ENCODE measurements at places on chromosomes 6 and 20. TPM values are rescaled to one million over a fixed set of nuclear protein-coding genes. Genes with fewer than 3 reads are reported as not detected.
A peak's percentile ranks its signal among the peaks of the same experiment; 100 is the strongest.

The GSTA1 gene
- 1.6 TPM for total RNA-seq

DNA sequence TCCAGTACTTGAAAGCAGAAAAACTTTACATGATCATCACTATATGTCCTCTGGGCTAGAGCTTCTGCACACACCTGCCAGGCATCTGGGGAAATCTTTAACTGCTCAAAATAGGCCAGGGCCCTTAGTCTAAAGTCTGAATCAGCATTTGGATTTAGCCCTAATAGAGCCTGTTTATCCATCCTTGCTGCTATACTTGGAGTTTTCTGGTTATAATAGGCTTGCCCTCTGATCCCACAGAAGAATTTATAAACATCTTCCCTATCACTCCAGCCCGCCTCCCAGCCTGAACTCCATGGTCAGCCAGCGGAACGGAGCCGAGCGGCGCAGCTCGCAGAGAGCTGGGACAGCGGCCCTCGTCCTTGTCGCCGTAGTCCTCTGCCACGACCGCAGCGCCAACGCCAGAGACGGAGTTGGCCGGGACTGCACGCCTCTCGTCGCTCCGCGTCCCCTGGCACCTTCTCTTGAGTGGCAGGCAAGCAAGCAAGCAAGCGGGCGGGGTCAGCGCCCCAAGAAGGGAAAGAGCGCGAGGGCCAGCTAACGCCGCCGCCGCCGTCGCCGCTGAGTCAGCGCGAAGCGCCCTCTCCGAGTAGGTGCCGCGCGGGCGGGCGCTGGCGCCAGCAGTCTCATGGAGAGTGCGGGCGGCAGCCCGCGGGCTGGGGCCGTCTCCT is 25.4 kb upstream of the ASIP start:
- peak; percentile 78 for ATAC-seq

The SNX3 gene
- total RNA-seq = 107 TPM

The BMP2 gene
- 3.5 TPM for total RNA-seq

DNA sequence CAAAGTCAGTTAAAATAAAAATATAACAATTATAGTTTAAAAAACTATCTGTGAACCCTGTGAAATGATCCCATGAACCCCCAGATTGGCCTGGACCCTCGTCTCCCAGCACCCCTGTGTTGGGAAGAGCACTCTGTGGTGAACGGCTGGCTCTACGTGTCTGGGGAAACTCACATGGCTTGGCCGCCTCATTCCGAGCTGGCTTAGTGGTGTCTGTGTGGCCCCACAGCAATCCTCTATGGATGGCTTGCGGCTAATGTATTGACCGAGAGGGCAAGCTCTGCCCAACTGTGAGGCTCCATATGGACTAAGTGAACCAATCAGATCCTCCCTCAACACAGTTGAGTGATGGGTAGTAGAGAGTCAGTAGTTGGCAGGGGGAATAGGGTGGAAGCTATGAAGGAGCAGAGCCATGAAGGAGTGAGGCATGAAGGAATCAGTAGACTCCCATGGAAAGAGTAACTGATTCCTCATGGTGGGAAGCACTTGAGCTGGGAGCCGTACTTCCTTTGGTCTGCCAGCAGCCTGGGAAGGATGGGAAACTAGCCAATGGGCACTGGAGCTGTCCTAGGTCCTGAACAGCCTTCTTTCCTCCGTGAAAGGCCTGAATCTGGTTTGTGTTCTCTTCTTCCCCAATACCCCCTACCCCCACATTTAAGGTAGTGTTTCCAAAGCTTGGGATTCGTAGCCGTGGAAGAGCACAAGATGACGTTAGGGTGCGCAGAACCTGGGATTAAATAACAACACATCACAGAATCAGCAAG is 21.6 kb upstream of the ZNF831 start:
- ATAC-seq = no peak

GRCh38 chr6:142695016-142695415 is 250.0 kb downstream of the HIVEP2 start:
- no peak for ATAC-seq

The PXMP4 gene
- total RNA-seq = 9.6 TPM

The ADGRG6 gene
- total RNA-seq = 14.2 TPM

The VSX1 gene
- total RNA-seq = not detected

- peak; percentile 8 for ATAC-seq
These were observed 1.0 kb downstream of the MAP1LC3A start for GRCh38 chr20:34559311-34560140.

- peak; percentile 57 for ATAC-seq
These were observed 72.7 kb downstream of the BLOC1S5 start for GRCh38 chr6:7991536-7991935.

DNA sequence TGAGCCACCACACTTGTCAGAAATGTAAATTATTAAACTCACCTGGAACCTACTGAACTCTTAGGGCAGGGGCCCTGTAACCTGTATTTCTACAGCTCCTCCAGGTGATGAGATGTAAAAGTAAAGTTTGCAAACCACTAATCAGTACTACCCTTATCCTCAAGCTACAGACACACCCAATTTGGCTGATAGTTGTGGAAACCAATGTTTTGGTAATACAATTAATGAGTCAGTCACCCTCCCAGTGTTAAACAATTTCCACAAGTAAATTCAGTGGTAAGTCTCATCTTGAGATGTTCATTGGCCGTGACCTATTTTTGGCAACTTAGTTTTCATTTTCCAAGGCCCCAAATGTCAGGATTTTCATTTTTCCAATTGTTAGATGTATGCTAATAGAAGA is 29.6 kb downstream of the GCNT2 start:
- peak; percentile 28 for ATAC-seq

DNA sequence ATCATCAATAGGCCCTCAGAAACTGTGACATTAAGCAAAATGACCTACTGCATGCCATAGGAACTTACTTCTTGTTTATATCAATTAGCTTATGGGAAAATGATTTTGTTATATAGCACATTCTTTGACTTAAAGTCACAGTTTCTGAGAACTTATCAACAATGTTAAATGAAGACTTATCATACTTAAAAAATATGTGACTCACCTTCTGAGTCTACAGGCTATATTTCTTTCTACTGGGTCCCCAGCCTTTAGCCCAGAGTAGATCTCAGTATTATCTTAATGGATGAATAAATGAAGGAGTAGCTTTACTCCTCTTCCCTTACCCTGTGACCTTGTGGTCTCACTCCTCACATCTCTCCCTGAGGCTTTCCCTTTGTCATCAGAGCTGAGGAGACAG is 180.2 kb downstream of the MAFB start:
- ATAC-seq = no peak

The TEAD3 gene
- 21.7 TPM for total RNA-seq

- ATAC-seq = peak; percentile 80
These were observed 233.5 kb upstream of the QKI start for GRCh38 chr6:163180874-163181541.

- ATAC-seq = no peak
These were observed 80.2 kb upstream of the PRDM1 start for GRCh38 chr6:106005954-106006353.

DNA sequence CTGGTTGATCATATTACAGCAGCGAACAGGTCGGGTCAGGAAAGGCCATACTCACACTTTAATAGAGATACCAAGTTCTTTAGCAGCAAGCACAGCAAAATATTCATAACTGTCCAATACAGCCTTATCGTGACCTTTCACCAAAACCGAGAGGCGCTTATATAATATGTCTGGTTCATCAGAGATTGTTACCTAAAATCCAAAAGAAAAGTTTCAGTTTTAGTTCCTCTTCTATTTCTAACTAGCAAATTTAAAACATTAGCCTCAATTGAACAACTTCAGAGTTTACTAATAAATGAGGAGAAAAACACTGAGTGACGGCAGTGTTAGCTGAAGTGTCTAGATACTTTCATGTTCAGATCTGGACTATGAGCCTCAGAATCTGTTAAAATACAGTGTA is 5.9 kb downstream of the MRPS10 start:
- ATAC-seq = no peak

Data from esophagus mucosa (tissue), 1 donor.